ENCODE measurements at places on chromosomes 7 and 10. TPM values are rescaled to one million over a fixed set of nuclear protein-coding genes. Genes with fewer than 3 reads are reported as not detected.

Gene LBX1
- total RNA-seq, result not detected

Gene CYP3A7
- total RNA-seq, result 0.22 TPM

Gene CYP2C8
- not detected for total RNA-seq

Gene UBE2H
- 49.0 TPM for total RNA-seq

Gene GRM3
- not detected for total RNA-seq

Gene CLCN1
- not detected for total RNA-seq

Gene GDF2
- total RNA-seq, result not detected

Gene CRTAC1
- total RNA-seq, result 0.22 TPM

Gene COL13A1
- not detected for total RNA-seq

Gene TCAF2
- 10.7 TPM for total RNA-seq

Gene CUZD1
- 0.39 TPM for total RNA-seq

Gene CTAGE4
- 4.7 TPM for total RNA-seq

Gene MACC1
- not detected for total RNA-seq

Gene INTS1
- 46.7 TPM for total RNA-seq

Gene AKR1C2
- 0.65 TPM for total RNA-seq

Gene THSD7A
- under 0.01 TPM for total RNA-seq

Gene BHLHA15
- total RNA-seq, result 0.98 TPM

Gene IGF2BP3
- 93.9 TPM for total RNA-seq

Gene SFRP4
- total RNA-seq, result 0.79 TPM

Gene GATA3
- total RNA-seq, result 78.1 TPM

Gene CPA1
- not detected for total RNA-seq

Gene VWA2
- total RNA-seq, result not detected

Gene ZNF511
- total RNA-seq, result 29.5 TPM

Gene HOXA3
- 4.7 TPM for total RNA-seq

Gene MYL10
- total RNA-seq, result not detected

Gene PNLIPRP1
- total RNA-seq, result not detected

Gene REEP3
- 19.2 TPM for total RNA-seq

Gene SNCG
- total RNA-seq, result 1.3 TPM
